Muscle of leg (tissue), 16 donors: ENCODE measurements at places on chromosomes 4 and X. TPM values are rescaled to one million over a fixed set of nuclear protein-coding genes. Genes with fewer than 3 reads are reported as not detected.
A peak's percentile ranks its signal among the peaks of the same experiment; 100 is the strongest.

DNA sequence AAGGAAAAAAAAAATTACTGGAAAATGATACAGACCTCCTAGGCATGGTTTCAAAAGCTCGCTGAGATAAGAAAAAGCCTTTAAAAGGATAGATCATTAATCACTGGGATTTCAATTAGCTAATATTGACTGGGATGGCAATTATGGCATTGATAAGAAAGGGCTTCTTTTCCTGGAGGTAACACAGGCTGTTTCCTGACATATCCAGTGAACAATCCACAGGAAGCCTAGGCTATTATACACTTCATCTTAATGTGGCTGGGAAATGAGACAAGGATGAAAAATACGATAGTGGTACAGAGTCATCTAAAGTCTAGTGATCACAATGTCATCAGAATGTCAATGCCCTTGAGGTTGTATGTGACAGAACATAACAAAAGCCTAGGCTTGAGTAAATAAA lies 1579.3 kb downstream of the C4orf33 start:
- DNase-seq: no peak

- peak; percentile 62 for DNase-seq
These were observed 46.1 kb upstream of the LGI2 start for GRCh38 chr4:25076625-25077398.

The CCDC110 gene
- 1.7 TPM for polyA plus RNA-seq

DNA sequence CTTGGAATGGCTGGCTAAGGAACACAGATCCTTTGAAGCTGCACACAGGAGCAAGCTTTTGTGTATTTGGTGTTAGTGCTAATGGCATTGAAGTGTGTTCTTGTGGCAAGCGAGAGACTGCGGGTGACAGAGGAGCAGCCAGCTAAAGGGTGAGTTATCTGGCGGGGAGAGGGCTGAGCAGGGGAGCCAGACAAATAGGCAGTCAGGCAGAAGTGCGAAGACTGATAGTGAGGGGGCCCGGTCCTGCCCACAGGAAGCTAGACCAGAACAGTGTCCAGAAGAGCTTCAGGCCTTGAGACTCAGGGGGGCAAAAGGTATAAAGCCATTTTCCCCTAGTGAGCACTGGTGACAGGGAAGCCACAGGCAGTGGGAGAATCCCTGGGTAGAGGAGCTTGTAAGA lies 49.6 kb upstream of the MAMLD1 start:
- no peak for DNase-seq

DNA sequence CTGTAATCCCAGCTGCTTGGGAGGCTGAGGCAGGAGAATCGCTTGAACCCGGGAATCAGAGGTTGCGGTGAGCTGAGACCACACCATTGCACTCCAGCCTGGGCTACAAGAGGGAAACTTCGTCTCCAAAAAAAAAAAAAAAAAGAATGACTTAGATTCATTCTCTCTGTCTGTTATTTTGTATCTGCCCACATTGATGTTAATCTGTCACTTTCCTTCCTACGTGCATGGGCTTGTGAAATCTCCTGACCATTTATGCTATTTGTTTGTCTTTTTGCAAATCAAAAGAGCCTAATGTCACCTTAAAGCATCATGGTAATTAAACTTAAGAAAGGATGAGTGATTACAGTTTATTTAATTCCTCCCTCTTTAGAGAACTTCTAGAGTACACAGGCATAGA lies 27.4 kb downstream of the GAB1 start:
- DNase-seq: no peak

The LANCL3 gene
- 0.41 TPM for polyA plus RNA-seq

DNA sequence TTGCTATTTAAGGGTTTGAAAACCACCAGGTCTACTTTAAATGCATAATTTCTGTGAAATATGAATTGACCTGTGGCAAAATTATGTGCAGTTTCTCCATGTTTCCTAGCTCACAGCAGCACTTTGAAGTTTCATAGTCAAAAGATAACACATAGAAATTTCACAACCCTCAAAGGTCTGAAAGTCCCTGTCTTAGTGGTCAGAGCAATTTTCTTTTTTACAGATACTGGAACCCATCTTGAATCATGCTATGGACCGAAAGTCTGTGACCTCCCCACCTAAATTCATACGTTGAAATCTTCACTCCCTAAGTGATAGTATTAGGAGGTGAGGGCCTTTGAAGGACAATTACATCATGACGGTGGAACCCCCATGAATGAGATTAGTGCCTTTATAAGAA lies 240.4 kb upstream of the BMP3 start:
- DNase-seq: no peak

DNA sequence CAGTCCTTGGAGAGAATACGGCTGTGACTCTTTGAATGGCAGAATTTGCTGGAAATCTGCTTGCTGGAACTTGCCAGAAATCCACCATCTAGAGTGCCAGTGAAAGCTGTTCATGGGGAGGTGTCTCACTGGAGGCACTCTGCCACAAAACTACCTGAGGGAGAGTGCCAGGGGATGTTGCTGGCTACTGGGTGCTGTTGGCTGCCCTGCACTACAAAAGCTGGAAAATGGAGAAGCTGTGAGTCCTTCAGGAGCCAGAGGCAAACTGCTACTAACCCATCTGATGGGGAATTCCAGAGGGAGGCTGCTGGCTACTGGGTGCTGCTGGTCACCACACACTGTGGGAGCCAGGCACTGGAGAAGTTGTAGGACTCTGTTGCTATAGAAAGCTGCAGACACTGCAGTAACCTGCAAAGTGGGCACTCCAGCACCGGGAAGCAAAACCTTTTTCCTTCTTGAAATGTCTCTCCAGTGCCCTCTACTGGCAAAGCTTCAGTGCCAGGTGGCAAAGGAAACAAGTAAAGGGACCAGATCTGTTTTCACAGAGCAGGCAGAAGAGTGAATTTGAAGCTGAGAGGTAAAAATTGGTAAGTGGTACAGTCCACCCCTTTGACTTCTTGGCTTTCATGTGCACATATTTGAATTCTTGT lies 47.8 kb upstream of the HSD17B10 start:
- DNase-seq: peak; percentile 53

- peak; percentile 12 for DNase-seq
These were observed 5.8 kb downstream of the VMA21 start for GRCh38 chrX:151402719-151403390.

The SLC39A8 gene
- polyA plus RNA-seq: 4.4 TPM

The PCDH7 gene
- polyA plus RNA-seq: 35.5 TPM

GRCh38 chr4:154640999-154641398 lies 28.5 kb upstream of the FGG start:
- DNase-seq: no peak

The CCDC160 gene
- 0.24 TPM for polyA plus RNA-seq

The PCDH11X gene
- 0.22 TPM for polyA plus RNA-seq
